ENCODE measurements at places on chromosomes 6 and 20. TPM values are rescaled to one million over a fixed set of nuclear protein-coding genes. Genes with fewer than 3 reads are reported as not detected.

The TRIM10 gene
- total RNA-seq = not detected

The HCK gene
- 0.71 TPM for total RNA-seq

The PTK7 gene
- 19.4 TPM for total RNA-seq

The TBP gene
- 34.5 TPM for total RNA-seq

The MAS1 gene
- total RNA-seq = not detected

The PGC gene
- not detected for total RNA-seq

The SLC52A3 gene
- not detected for total RNA-seq

The FOXF2 gene
- total RNA-seq = not detected

The GLP1R gene
- not detected for total RNA-seq

The LHFPL5 gene
- not detected for total RNA-seq

The RBM24 gene
- total RNA-seq = not detected

The MICB gene
- 12.3 TPM for total RNA-seq

The ATP6V1G2 gene
- total RNA-seq = 7.9 TPM

The ARMH2 gene
- total RNA-seq = 7.1 TPM

The C20orf202 gene
- 0.85 TPM for total RNA-seq

The CD93 gene
- total RNA-seq = 0.11 TPM

The LY86 gene
- 3.0 TPM for total RNA-seq

The ANKEF1 gene
- 7.1 TPM for total RNA-seq

The ADGRF1 gene
- not detected for total RNA-seq

The KCNB1 gene
- not detected for total RNA-seq

The DYNLT2 gene
- total RNA-seq = 7.2 TPM

The TRIM40 gene
- not detected for total RNA-seq

The HSPA1L gene
- total RNA-seq = 3.5 TPM

The PROKR2 gene
- total RNA-seq = not detected

The OLIG3 gene
- total RNA-seq = not detected

The RAB32 gene
- total RNA-seq = 0.49 TPM

The SLC22A16 gene
- total RNA-seq = not detected

The PAK5 gene
- not detected for total RNA-seq

The TTK gene
- total RNA-seq = 1.2 TPM

The BMP5 gene
- not detected for total RNA-seq

The SEL1L2 gene
- not detected for total RNA-seq

The SLC13A3 gene
- total RNA-seq = 0.31 TPM

The OPRM1 gene
- not detected for total RNA-seq

The EPPIN gene
- not detected for total RNA-seq
